ENCODE measurements at places on chromosomes 12 and 14.

DNA sequence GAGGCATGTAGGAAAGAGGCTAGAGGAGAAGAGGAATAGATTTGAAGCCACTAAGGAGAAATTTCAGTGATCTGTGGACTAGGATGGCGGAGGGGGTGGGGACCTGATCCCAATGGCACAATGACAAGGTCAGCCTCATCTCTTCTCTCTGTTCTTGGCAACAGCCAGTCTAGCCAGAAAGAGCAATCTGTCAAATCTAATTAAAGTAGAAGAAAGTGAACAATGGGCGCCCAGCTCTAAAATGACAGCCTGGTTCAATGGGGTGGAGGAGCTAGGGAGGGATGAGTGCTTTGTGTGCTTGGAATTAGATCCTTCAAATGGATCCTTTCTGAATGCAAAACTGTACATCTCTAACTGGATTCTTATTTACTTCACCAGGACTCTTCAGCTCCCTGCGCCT, 37.2 kb upstream of the TUBA1C start:
- no peak for DNase-seq

DNA sequence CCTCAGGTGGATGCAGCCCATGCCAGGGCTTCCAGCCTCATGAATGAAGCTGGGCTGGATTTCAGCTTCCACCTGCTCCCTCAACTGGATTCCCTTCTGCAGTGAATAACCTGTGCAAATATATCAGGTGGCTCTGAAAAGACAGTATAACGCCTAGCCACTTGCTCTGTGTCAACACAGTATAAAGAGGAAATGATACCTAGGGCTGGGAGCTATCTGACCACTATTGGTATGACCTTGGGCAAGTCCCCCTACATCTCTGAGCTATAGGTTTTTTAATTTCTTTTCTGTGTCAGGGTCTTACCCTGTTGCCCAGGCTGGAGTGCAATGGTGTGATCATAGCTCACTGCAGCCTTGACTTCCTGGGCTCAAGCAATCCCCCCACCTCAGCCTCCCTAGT, 19.8 kb downstream of the ISM2 start:
- DNase-seq, result no peak

DNA sequence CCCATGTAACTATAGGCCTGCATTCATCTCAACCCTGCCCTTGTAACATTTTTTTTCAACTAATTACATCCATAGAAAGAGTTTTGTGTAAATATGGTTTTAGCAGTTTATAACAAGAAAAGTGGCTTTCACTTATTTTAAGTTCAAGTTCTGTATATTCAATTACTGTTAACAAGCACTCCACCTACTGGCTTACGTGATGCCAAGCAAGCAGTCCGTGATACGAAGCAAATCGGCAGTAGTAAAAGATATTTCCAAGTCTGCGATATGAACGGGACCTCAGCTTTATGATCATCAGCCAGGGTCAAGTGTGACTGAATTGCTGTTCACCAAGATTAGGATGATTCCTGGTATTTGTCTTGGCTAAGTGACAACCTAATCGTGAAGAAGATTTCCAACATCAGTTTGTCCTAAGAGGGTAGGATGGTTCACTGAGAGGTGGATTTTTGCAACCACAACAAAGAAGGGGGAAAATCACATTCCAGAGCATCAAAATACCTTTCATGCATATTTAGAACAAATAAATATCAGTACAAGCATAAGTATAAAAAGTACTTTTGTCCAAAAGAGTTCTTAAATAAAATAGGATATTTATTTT, 456.2 kb downstream of the FOXG1 start:
- no peak for DNase-seq

DNA sequence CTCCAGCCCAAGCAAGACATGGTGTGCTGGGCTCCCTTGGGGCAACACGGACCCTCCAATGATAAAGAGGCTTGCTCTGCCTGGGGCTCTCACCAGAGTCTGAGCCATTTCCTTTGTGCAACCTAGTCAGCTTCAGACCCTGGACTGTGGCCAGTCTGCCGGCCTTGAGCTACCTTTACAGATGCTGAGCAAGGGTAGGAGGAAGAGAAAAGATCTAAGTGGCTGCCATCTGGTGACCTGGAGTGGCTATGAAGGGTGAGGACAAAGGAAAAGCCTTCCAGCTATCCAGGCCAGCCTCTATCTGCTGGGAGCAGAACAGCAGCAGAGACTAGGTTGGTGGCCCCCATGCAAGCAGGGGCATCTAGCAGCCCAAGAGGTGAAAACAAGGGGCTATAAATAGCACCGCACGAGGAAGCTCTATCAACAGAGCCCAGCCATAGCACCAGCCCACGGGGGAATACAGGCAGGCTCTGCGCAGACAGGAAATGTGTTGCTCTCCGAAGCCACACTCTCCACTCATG, 230.1 kb downstream of the FOXN3 start:
- no peak for DNase-seq

DNA sequence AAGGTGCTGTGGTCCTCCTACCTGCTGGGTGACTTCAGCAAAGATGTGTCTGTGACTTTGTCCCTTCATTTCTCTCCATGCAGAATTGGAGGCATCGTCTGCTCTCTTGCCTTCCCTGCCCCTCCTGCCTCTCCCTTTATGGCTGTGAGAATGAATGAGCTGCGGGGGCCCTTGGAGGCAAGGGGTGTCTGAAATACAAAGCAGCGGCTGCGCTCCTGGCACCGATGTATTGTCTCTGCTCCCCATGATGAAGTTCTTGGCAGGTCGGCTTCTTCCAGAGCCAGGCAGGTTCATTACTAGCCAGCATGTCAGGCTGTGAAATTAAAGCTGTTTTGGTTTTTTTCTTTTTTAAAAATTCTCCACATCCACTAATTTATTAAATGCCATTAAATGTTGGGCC, 194.5 kb downstream of the TSPAN9 start:
- DNase-seq, result no peak

- DNase-seq, result no peak
Observed at GRCh38 chr14:93084866-93085857, 30.6 kb downstream of the ITPK1 start.

GRCh38 chr14:33412450-33412849, 473.8 kb downstream of the NPAS3 start:
- no peak for DNase-seq

DNA sequence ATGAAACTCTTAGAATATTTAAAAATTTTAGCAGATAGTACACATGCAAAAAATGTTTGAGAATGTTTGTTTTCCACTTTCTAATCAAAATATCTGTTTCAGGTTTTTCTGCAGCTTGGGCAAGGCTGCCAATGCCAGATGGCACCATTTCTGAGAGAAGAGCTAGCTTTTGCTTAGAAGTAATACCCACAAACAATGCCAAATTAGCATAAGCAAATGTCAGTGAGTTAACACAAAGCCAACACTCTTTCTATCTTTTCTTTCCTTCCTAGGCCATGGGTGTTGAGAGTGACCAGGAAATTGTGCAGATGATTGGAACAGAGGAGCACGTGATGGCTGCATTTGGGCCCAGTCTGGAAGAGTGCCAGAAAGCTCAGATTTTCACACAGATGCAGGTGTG, 35.2 kb downstream of the POLR3B start:
- no peak for DNase-seq

DNA sequence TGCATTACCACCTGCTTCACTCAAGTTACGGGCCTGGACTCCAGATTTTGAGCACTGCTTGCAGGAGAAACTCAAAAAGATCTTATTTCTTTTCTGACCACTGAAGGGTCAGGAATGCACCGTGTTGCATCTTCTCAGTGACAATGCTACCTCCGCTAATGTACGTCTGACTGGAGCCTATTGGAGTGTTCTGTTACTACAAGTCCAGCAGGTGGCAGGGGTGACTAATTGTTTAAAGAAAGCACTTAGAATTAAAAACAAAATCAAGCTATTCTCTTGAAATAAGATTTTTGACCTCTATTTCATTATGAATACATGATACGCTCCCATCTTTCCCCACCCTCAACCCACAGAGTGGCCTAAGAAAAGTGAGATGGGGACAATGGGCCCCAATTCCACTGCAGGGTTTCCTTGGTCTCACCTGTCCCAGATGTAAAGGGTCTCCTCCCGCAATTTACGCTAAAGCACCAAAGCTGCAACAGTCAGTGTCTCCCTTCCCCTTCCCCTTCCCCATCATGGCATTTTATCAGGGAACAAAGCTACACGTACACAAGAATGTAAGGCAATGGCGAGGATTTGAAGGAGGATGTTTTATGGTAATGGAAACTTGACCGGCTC, 2.2 kb downstream of the TBPL2 start:
- DNase-seq, result no peak

GRCh38 chr14:94081386-94081820, 293 bp downstream of the IFI27L1 start:
- no peak for DNase-seq

DNA sequence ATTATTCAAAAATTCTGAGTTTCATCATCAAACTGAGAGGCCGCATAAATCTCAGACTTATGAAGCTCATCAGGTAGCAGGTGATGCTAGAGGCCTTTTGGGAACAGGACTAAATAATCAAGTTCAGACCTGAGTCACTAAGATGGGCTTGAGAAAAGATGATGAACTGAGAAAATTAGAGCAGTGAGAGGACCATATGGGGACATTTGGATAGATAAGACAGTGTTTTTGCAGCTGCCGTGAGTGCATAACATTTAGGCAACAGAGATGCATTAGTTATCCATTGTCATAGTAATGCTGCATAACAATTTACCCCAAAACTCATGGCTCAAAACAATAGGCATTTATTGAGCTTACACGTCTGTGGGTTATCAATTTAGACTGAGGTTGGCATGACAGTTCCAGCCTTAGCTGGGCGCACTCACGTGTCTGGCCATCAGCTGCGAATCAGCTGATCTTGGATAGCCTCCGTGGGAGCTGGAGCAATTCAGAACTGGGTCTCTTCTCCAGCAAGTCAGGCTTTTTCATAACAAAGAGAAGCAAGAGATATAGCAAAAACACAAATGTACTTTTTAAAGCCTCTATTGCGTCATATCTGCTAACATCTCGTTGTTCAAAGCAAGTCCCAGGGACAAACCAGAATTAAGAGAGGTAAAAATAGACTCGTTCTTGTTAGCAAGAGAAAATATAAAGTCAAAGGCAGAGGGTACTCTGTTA, 72.8 kb downstream of the CAPZA3 start:
- no peak for DNase-seq

- no peak for DNase-seq
Observed at GRCh38 chr14:54369343-54369742, 27.5 kb upstream of the CDKN3 start.

DNA sequence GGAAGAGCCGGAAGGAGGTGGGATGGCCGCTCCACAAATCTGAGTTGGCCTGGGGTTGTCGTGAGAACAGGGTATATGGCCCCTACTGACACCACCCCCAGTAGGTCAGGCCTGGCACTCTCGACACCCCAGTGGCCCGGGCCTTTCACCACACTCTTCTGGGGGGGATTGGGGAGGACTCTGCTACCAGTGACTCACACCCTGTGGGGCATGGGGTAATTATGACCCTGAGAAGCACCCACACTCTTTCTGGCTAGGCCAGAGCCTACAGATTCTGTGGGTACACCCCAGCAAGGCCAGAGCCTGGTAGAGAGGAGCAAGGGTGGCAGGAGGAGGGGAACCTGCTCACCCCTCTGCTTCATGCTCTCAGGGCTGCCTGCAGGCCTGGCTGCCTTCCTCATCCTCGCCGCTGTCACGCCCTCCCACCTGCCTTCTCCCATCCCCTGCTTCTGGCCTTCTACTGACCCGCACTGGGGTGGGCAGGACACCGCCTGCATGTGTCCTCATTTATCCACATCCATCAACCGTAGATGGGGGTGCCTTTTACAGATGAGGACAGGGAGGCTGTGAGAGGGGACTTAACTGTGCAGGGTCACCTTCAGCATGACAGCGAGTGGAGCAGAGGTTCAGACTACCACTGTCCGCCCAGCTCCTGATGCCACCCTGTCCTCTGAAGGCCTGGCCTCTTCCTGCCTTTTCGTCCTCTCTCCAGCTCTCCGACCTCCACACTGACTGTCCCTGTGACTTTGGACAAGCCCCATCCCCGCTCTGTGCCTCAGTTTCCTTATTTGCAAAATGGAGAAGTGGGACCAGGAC, 18.4 kb downstream of the ASB2 start:
- DNase-seq, result no peak

DNA sequence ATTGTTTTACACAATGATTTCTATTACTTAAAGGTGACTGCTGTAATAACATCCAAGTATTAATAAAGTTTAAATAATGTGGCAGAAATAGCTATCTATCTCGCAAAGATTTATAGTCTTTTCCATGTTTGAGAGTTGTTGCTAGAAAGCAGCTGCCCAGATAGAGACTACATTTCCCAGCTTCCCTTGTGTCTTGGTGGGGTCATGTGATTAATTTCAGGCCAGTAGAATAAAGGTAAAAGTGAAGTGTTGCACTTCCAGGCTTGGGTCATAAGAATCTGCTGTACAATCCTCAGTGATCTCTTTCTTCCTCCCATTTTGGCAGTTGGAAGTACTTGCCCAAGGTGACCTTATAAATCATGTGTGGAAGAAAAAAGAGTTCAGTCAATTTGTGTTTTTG, 449.7 kb upstream of the USP15 start:
- DNase-seq, result no peak

- no peak for DNase-seq
Observed at GRCh38 chr14:75496755-75497154, 25.5 kb upstream of the BATF start.

GRCh38 chr14:88802596-88802995, 9.8 kb upstream of the EML5 start:
- no peak for DNase-seq

GRCh38 chr14:76337635-76338545, 38.0 kb upstream of the ESRRB start:
- DNase-seq, result no peak

DNA sequence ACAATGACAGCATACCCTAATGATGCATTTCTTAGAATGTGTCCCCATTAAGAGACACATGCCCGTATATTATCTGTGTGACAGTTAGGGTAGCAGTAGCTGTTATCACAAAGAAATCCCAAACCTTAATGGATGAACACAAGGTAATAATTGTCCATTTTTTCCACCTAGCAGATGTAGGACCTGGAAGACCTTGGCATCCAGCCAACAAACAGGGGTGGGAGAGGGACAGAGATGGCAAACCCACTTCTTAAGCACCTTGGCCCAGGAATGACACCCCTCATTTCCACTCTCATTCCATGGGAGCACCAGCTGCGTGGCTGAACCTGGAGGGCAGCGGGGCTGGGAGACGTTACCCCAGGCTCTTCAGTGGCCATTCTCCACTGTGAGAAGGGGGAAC, 679.0 kb downstream of the AACS start:
- no peak for DNase-seq

- DNase-seq, result no peak
Observed at GRCh38 chr14:68331426-68331825, 461.4 kb downstream of the ZFP36L1 start.

DNA sequence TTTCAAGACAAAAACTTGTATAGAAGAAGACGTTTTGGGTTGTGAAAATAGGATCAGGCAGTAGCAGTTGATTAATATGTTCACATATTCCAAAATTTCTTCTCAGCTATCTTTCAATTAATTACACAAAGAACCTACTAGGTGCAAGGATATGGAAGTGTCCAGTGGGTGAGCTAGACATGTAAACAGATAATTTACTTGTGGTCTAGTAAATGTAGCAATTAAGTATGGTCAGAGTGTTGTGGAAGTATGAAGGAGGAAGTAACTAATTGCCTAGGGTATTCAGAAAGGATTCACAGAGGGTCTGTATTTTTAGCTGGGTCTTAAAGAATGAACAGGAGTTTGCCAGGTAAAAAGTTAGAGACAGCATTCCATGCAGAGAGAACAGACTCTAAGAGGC, 5.9 kb downstream of the GOLGA5 start:
- no peak for DNase-seq

GRCh38 chr12:108672054-108672453, 38.4 kb upstream of the SELPLG start:
- no peak for DNase-seq

All from AG04449 (cell line).